ENCODE measurements at places on chromosomes 16 and 17.

- DNase-seq: no peak
Observed at GRCh38 chr16:12024429-12024828, 47.9 kb downstream of the SNX29 start.

DNA sequence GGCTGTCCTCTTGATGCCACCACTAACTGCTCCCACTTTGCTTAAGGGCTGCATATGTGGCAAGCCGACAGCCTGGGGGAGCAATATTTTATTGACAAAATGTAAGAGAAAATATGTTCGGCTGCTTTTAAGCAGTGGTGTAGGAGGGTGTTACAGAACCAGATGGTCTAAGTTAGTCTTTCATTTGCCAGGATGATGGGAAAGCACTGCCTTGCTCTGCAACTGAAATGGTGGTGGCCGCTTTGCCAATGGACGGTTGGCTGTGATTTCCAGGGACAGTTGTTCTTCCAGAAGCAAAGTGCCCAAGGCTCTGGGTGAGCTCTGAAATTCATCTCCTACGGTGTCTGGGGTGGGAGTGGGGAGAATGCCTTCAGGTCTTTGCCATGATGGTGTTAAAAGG lies 469.3 kb downstream of the TOX3 start:
- DNase-seq: no peak

GRCh38 chr16:55911616-55912015 lies 36.4 kb upstream of the CES5A start:
- no peak for DNase-seq

DNA sequence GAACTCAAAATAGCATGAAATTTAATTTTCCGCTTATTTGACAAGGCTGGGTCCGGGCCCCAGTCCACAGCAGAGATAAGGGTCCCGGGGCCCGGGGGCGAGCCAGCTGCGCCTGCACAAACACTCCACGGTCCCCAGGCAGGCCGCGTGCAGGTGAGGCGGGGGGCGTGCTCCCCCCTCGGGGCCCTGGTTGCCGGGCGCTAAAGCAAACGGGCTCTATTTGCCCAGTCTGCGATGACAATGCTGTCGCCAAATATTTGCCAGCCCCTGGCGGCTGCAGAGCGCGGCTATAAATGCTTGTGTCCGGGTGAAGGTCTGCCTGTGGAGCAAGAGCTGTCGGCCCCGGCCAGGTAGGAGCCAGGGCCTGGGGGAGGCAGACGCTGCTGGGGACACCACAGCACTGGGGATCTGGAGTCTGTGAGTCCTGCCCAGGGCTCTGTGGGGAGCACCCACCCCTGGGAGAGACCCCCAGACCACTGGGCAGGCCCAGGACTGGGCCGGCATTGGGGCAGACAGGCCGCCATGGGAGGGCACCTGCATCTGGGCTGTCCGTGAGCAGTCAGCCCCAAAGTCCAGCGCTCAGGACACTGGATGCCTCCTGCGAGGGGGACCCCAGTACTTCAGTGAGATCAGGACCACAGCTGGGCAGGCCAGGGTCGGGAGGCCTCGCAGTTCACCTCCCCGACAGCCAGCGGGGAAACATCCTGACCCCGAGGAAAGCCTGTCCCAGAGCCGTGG lies at the start of gene PERCC1:
TSS of gene PERCC1 (plus strand) at position 320 of the 738 bp plus-strand sequence. CDS start 1,516 bp downstream, outside the sequence.
- DNase-seq: no peak

DNA sequence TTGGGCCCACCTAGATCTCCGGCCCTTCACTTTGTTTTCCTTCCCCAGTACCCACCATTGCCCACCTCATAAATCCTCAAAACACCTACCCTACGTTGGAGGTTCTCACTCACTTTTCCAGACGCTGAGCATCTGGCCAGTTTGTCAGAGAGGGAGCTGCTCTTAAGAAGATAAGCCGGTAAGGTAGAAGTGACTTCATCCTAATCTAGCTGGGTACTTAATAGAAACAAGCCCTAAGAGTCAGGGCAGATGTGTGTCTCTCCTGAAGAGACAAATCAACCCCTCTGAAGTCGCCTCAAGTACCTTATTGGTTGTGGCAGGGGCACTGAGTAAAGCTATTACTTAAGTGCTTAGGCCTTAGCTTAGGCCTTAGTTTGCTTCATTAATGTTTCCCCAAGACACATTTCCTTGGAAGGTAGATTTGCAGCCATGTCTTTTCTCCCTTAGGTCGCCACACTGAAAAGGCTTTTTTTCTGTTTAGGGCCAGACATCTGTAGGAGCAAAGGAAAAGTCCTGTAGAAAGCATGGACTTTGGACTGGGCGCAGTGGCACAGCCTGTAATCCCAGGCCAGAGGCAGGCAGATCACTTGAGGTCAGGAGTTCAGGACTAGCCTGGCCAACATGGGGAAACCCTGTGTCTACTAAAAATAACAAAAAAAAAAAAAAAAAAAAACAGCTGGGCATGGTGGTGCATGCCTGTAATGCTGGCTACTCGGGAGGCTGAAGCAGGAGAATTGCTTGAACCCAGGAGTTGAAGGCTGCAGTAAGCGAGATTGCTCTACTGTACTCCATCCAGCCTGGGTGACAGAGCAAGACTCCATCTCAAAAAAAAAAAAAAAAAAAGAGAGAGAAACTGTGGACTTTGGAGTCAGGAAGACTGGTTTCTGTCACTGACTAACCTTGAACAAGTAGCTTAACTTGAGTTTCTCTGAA lies 1.0 kb downstream of the TACO1 start:
- DNase-seq: no peak

DNA sequence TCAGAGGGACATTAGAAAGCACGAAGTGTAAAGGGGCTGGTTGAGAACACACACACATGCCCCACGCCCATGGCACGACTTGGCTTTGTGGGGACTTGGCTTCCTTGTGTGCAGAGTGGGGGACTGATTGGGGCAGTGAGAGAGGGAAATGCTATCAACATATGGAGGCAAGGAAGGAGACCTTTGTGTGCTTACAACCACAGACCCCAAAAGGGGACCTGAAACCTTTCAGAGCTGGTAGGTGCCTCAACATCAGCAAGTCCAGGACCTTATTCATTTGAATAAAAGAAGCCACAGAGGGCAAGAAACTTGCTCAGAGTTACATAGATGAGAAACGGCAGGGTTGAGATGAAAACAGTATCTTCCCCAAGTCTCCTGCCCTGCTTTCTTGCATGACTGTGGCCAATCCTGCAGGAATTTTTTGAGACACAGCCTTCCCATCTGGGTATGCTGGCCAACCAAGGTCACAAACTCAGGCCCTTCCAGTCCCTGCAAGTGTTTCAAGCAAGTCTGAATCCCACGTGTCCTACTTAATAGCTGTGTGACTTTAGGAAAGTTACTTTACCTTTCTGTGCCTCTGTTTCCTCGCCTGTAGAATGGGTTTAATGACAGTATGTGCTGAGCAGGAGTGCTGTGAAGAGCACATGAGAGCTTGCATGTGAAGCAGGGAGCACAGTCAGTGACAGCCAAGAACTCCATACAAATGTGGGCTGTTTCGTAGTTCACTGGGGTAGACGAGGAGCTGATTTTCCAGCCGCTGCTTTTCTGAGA lies 26.2 kb downstream of the C16orf78 start:
- DNase-seq: no peak

DNA sequence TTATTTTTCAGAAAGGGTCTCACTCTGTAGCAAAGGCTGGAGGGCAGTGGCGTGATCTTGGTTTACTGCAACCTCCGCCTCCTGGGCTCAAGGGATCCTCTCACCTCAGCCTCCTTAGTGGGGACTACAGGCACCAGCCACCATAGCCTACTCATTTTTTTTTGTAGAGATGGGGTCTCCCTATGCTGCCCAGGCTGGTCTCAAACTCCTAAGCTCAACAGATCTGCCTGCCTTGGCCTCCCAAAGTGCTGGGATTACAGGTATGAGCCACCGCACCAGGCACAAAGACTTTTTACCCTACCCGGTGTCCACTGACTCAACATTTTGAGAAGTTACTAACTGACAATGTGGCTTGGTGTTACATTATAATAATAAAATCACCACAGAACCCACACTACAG lies 7.2 kb downstream of the GRB2 start:
- DNase-seq: no peak

DNA sequence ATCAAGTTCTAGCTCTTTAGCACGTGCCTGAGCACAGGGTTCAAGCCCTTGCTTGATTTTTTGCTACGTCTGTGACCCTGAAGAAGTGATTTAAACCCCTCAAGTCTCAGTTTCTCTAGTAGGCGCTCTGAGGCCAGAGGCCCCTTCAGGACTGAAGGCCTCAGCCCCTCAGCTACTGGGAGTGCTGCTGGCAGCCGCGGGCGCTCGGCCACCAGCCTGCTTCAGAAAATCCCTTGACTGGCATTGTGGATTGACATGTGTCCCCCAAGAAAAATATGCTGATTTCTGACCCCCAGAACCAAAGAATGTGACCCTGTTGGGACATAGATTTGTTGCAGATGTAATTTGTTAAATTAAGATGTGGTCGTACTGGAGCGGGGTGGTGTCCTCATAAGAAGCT lies 20.2 kb upstream of the WFDC1 start:
- no peak for DNase-seq

DNA sequence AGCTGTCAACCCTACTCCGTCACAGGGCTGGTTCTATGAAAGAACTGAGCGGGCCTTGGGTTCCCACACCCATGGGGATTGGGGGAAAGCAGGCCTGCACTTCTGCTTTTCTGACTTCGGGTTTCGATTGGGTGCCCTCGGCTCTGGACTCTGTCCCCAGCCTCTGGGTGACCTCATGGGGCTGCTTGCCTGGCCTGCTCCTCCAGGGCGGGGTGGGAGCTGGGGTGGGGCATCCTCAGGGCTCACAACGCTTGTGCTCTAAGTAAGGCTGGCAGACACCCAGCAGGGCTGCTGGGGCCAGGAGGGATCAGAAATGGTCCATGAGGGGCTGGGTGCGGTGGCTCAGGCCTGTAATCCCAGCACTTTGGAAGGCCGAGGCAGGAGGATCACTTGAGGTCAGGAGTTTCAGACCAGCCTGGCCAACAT lies 19.2 kb downstream of the ARHGAP27 start:
- DNase-seq: no peak
